Smooth muscle cell of the umbilical artery (primary cell): ENCODE measurements at places on chromosomes 7 and 10. TPM values are rescaled to one million over a fixed set of nuclear protein-coding genes. Genes with fewer than 3 reads are reported as not detected.

The PLAC9 gene
- 2.6 and 2.7 TPM in 2 replicates for total RNA-seq

The PRF1 gene
- not detected in 2 replicates for total RNA-seq

The CFAP58 gene
- 0.30 and 0.88 TPM in 2 replicates for total RNA-seq

The PLA2G12B gene
- not detected in 2 replicates for total RNA-seq

The HOXA2 gene
- 0.30 and 0.32 TPM in 2 replicates for total RNA-seq

The LIPM gene
- total RNA-seq, result not detected in 2 replicates

The HOXA4 gene
- 0.60 and 0.89 TPM in 2 replicates for total RNA-seq

The WAPL gene
- 44.8 and 57.8 TPM in 2 replicates for total RNA-seq

The AIFM2 gene
- 4.5 and 6.5 TPM in 2 replicates for total RNA-seq

The BHLHA15 gene
- 0.89 and 1.3 TPM in 2 replicates for total RNA-seq

The GNAT3 gene
- total RNA-seq, result not detected in 2 replicates

The ZNF487 gene
- 3.3 and 3.9 TPM in 2 replicates for total RNA-seq
